ENCODE measurements at places on chromosomes 2 and 18. TPM values are rescaled to one million over a fixed set of nuclear protein-coding genes. Genes with fewer than 3 reads are reported as not detected.

OTOS gene
- total RNA-seq, result not detected

RGPD4 gene
- not detected for total RNA-seq

RAB6C gene
- not detected for total RNA-seq

MAP2 gene
- 5.5 TPM for total RNA-seq

KCNF1 gene
- total RNA-seq, result 0.04 TPM

KANSL1L gene
- total RNA-seq, result 3.0 TPM

INHA gene
- not detected for total RNA-seq

ITM2C gene
- 25.3 TPM for total RNA-seq

C1GALT1C1L gene
- total RNA-seq, result not detected

ABCG8 gene
- not detected for total RNA-seq

All from hair follicular keratinocyte (primary cell).